ENCODE measurements at places on chromosomes 2 and 18. TPM values are rescaled to one million over a fixed set of nuclear protein-coding genes. Genes with fewer than 3 reads are reported as not detected.

GAREM1 gene
- 30.8 TPM for polyA plus RNA-seq

RNF144A gene
- 53.1 TPM for polyA plus RNA-seq

DNA sequence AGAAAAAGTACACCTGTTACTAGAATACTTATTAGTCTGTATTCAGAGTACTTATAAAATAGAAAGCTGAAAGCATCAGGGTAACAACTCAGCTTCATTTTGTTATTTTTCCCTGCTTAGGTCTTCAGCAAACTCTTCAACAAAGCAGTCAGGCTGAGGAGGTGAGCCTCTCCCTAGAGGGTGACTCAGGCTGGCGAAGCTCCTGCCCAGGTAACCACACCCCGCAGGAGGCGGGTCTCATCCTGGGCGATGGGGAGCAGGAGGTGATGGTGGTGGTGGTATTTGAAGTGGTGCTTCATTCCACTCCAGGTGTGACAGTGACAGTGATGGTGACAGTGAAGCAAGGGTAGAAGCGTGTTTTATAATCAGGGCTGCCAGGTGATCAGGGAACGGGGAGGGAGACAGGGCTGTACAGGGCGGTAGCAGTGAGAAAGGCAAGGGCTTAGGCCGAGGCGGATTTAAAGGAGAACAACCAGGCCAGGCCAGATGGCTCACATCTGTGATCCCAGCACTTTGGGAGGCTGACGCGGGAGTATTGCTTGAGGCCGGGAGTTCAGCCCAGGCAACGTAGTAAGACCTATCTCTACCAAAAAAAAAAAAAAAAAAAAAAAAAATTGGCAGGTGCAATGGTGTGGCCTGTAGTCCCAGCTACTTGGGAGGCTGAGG lies 127.1 kb downstream of the SOCS6 start:
- DNase-seq, result no peak

GRCh38 chr18:55396979-55397378 lies 191.0 kb downstream of the TCF4 start:
- DNase-seq, result no peak

GRCh38 chr18:23203891-23204432 lies 68.7 kb downstream of the CABLES1 start:
- no peak for DNase-seq

GRCh38 chr18:58808349-58808748 lies 56.3 kb upstream of the ZNF532 start:
- no peak for DNase-seq

- DNase-seq, result no peak
Observed at GRCh38 chr2:27275211-27276150, at the start of gene DNAJC5G. Gene DNAJC5G, plus strand, starts transcription at chr2:27275433. Its CDS starts 1,296 bp downstream, at chr2:27276729.

Measured in renal pelvis (tissue), 12 donors.